Mesenteric fat pad (tissue), 1 donor: ENCODE measurements at places on chromosomes 2 and 18. TPM values are rescaled to one million over a fixed set of nuclear protein-coding genes. Genes with fewer than 3 reads are reported as not detected.

Gene GIGYF2
- 74.5 TPM for total RNA-seq

Gene ZNF385B
- total RNA-seq, result 0.39 TPM

Gene GPR35
- 1.9 TPM for total RNA-seq

Gene DSG2
- total RNA-seq, result 32.9 TPM

Gene NRP2
- 66.7 TPM for total RNA-seq

Gene SEPTIN10
- total RNA-seq, result 97.2 TPM

Gene G6PC2
- total RNA-seq, result 0.35 TPM

Gene MROH2A
- not detected for total RNA-seq

Gene ALPI
- total RNA-seq, result 0.71 TPM

Gene ESCO1
- total RNA-seq, result 11.1 TPM
